Fibroblast of upper back skin (primary cell): ENCODE measurements at places on chromosomes 1 and 21.
A peak's percentile ranks its signal among the peaks of the same experiment; 100 is the strongest.

DNA sequence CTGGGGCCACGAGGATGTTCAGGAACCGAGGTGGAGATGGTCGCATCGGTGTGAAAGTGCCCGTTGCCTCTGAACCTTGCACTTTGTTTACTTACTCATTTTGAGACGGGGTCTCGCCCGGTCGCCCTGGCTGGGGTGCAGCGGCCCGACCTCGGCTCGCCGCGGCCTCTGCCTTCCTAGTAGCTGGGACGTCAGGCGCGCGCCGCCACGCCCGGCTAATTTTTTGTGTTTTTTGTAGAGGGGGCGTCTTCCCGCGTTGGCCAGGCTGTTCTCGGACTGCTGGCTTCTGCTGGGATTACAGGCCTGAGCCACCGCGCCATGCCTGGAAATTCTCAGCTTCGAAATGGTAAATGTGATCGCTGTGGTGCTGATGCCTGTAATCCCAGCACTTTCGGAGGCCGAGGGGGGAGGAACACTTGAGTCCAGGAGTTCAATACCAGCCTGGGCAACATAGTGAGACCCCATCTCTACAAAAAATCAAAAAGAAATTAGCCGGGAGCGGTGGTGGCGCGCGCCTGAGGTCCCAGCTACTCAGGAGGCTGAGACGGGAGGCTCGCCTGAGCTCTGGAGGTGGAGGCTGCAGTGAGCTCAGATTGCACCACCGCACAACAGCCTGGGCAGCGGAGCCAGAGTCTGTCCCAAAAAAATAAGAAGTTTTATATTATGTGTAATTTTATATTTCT, 684 bp upstream of the MRPL20 start:
- no peak for DNase-seq

- DNase-seq, result no peak
Observed at GRCh38 chr1:37461698-37462436, 12.5 kb upstream of the ZC3H12A start.

- no peak for DNase-seq
Observed at GRCh38 chr21:45539796-45540600, 2.2 kb downstream of the SLC19A1 start.

GRCh38 chr21:33332143-33332542, 7.4 kb downstream of the IFNAR1 start:
- no peak for DNase-seq

GRCh38 chr1:181985281-181985680, 76.2 kb downstream of the ZNF648 start:
- DNase-seq, result no peak

GRCh38 chr1:113943028-113943811, 14.1 kb downstream of the HIPK1 start:
- no peak for DNase-seq

- no peak for DNase-seq
Observed at GRCh38 chr1:248793592-248793991, 32.1 kb downstream of the SH3BP5L start.

- no peak for DNase-seq
Observed at GRCh38 chr21:43034101-43034500, 41.5 kb downstream of the CBS start.

DNA sequence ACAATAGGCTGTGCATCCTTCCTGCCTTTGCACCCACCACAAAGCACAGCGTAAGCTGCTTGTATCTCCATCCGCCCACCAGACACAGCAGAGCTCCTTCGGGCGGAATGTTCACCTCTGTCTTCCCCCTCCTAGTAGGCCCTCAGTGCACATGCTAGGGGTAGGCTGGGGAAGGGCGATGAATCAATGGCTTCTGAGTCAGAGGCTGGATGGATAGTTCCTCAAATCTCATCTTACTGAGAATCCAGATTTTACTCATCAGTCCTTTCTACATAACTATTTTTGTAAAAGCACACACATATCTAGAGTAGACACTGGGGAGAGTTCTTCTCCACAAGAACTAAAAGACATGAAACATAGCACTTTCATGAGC, 73.8 kb downstream of the BCAR3 start:
- peak; percentile 59 for DNase-seq

- peak; percentile 17 for DNase-seq
Observed at GRCh38 chr1:29849038-29849750, 612.9 kb downstream of the PTPRU start.

DNA sequence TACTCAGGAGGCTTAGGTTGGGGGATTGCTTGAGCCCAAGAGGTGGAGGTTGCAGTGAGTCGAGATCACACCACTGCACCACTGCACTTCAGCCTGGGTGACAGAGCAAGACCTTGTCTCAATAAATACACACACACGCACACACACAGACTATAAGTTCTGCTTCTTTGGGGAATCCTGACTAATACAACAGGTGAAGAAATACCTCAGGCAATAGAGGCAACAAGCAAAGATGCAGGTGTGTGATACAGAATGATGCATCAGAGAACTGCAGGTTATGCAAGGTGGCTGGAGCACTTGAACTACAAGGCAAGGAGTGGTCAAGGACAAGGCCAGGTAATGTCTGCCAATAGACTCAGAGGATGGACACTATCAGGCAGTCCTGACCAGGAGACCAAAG, 117.6 kb upstream of the ZNF678 start:
- DNase-seq, result no peak

DNA sequence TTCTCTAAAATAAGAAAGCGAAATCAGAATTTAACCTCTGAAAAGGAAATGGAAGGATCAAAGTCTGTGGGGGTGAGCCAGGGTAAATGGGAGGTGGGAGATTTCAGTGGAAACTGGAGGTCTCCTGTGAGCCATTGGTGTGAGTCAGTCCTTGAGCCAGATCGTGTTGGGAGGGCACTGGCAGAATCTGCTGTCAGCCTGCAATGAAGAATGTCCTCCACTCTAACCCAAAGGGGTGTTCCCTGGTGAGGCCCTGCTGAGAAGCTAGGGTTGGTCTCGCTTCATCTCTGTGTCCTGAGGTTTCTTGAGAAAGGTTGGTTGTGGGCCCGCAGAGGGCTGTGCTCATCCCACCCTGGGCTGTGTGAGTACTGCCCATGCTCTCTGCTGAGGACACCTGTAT, 2.4 kb downstream of the QSOX1 start:
- DNase-seq, result peak; percentile 72

DNA sequence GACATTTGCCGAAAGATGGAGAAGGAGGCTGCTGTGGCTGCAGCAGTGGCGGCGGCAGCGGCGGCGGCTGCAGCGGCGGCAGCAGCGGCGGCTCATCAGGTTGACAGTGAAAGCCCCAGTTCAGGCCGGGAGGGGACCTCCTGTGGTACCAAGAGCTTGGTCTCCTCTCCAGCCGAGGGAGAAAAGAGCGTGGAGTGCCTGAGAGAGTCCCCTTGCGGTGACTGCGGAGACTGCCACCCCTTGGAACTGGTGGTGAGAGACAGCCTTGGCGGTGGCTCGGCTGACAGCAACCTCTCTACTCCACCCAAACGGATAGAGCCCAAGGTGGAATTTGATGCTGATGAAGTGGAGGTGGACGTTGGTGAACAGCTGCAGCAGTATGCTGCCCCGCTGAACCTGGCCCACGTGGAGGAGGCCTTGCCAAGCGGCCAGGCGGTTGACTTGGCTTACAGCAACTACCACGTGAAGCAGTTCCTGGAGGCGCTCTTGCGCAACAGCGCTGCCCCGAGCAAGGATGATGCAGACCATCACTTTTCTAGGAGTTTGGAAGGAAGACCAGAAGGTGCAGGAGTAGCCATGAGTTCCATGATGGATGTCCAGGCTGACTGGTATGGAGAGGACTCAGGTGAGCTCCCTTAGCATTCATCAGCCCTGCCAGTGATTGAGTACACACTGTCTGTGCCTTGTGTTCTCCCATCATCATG, 6.3 kb downstream of the ZBTB8B start:
- no peak for DNase-seq

DNA sequence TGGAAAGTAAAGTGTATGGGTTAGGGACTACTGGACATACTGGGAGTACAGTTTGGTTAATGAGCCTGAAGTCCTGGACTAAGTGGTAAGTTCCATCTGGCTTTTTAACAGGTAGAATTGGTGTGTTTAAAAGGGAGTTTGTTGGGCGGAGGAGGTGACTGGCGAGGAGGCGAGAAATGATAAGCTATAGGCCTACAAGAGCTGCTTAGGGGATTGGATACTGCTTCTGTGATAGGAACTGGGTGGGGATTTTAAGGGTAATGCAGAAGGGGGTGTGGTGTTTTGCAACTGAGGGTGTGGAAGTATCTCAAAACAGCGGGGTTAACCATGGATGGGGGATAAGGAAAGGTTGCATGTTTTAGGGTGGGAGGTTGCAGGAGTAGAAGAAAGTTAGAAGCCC, 3.5 kb downstream of the ERVH48-1 start:
- DNase-seq, result no peak

GRCh38 chr1:170494369-170494768, 37.6 kb upstream of the GORAB start:
- DNase-seq, result peak; percentile 57

- DNase-seq, result peak; percentile 22
Observed at GRCh38 chr1:118483245-118484006, 298.4 kb upstream of the SPAG17 start.

DNA sequence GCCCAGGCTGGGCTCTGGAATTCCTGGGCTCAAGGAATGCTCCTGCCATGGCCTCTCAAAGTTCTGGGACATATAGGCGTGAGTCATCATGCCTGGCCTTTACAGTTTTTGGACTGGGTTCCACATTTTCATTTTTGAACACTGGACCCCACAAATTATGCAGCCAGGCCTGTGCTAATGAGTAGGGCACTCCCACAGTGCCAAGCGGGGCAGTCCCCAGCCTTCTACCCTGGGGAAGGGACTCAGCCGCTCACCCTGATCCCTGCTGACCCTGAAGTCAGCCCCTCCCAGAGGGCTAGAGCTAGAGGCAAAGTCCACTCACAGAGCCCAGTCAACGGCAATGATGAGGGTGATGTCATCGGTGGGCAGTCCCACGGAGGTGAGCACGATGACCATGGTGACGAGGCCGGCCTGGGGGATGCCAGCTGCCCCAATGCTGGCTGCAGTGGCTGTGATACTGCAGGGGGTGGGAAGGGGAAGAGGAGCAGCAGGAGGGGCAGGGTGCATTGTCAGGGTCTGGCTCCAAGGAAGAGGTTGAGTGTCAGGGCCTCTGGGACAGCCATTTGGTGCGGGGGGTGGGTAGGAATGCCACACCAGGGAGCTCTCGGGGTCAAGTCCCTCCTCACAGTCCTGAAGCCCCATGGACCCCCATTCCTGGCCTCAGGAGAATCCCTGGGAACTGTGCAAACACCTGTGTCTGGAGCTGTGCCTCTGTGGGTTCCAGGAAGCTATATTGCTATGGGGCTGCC, 27.6 kb downstream of the PODN start:
- peak; percentile 53 for DNase-seq

GRCh38 chr1:12078938-12079861, 16.1 kb downstream of the TNFRSF8 start:
- peak; percentile 68 for DNase-seq

DNA sequence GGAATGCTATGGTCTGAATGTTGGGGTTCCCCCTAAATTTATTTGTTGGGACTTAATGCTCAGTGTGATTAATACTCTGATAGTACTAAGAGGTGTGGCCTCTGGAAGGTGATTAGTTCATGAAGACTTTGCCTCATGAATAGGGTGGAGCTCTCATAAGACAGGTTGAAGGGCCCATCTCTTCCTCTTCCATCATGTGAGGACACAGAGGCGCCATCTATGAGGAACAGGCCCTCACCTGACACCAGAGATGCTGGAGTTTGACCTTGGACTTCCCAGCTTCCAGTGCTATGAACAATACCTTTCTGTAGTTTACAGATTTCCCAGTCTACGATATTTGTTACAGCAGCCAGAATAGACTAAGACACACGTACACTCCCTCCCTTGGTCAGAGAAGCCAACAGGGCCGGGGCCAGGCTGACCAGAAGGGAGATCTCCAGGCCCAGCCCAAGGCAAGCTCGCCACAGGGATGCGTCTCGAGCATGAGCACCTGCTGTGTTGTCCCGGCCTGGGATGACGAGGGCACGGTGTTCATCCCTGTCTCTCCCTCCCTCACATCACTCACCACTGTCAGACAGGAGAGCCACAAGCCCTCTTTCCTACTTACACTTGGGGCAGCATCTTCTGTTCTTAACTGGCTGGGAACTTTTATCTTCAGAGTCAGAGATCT, 4.7 kb upstream of the ABCG1 start:
- DNase-seq, result no peak

DNA sequence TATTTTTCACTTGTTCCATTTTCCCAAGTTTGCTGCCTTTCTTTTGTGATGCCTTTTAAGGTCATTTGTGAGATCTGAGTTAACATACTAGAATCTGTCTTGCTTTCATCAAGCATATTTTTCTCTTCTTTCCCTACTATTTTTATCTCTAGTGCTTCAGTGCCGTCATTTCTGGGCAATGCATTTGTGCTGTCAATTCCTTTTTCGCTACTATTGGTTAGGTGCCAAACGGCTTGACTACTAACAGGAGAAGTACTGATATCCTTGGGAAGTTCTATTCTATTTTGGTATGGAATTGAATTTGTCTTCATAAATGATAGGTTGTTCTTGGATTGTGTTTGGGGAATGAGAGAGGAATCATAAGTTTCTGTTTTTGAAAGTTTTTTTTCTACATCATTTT, 42.2 kb downstream of the LRRC53 start:
- DNase-seq, result peak; percentile 70

- peak; percentile 44 for DNase-seq
Observed at GRCh38 chr1:109239409-109240068, 9.8 kb upstream of the CELSR2 start.

DNA sequence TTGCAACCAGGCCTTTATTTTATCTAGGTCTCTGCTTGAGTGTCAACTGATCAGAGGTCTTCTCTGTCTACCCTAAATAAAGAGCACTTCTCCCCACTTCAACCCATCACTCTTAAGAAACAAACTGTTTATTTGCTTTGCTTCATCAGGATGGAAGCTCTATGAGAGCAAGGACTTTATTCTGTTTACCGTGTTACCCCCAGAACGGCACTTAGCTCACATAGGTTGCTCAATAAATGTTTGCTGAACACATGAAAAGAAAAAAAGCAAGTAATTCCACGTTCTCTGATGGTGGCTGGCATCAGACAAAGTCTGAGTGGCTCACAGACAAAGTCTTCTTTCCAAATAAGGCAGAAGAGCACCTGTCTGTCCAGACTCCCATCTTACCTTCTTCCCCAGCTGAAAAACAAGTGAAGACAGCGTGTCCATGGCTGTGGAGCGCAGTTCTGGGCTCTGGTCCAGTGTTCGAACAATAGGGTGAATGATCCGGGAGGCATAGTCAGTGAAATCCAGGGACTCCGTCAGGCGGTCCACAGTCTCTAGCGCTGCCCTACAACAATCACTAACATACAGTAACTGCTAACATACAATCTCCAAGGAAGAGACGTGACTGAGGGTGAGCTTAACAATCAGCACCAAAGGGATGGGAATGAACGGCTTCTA, 22.9 kb downstream of the ANGPTL7 start:
- DNase-seq, result no peak

GRCh38 chr1:117732065-117732797, 126.4 kb downstream of the TENT5C start:
- DNase-seq, result no peak

GRCh38 chr1:63557365-63557987, 34.2 kb downstream of the EFCAB7 start:
- peak; percentile 45 for DNase-seq

DNA sequence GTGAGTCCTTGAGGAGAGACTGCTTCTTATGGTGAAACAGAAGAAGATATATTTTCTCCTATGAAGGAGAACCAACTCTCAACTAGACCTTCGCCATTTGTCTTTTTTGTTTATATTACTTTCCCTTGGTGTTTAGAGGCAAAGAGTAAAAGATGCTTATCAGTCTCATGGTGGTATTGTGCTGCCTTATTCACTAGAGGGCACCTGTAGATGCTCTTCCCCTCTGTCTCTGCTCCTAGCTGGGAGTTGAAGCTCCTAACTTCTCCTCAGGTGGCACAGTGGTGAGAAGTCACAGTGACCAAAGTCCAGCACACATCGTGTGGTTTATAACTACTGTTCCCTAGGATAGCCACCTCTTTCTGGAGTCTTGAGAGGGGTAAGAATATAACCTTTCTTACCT, 1359.6 kb downstream of the PLA2G4A start:
- no peak for DNase-seq
